Stimulated activated CD8-positive, alpha-beta memory T cell treated with anti-CD3 and anti-CD28 coated beads, Interleukin-4, amount 100 ng/mL, for 4 hours (primary cell): ENCODE measurements at places on chromosomes 3 and 15.

GRCh38 chr3:87436781-87437543 is 160.6 kb upstream of the POU1F1 start:
- DNase-seq: no peak

DNA sequence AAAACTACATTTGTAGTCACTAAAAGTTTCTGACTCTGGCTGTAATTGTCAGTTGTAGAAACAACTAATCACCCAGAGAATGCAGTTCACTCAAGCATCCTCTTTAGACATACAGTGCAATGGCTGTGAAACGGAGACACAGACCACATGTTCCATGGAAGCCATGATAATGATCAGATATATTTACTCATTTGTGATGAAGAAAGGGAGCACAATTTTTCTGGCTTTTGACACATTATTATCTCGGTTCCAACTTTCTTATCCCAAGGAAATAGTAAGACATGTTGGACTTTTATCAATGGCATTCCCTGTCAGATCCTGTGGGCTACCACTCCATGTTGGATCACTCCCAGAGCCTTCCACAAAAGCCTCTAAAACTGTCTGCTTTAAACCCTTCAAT is 215.0 kb upstream of the LRIG1 start:
- DNase-seq: no peak

- DNase-seq: no peak
These were observed 122.3 kb downstream of the ATP1B3 start for GRCh38 chr3:141998669-141999290.

- DNase-seq: no peak
These were observed 31.7 kb upstream of the CYP11A1 start for GRCh38 chr15:74399100-74399499.

DNA sequence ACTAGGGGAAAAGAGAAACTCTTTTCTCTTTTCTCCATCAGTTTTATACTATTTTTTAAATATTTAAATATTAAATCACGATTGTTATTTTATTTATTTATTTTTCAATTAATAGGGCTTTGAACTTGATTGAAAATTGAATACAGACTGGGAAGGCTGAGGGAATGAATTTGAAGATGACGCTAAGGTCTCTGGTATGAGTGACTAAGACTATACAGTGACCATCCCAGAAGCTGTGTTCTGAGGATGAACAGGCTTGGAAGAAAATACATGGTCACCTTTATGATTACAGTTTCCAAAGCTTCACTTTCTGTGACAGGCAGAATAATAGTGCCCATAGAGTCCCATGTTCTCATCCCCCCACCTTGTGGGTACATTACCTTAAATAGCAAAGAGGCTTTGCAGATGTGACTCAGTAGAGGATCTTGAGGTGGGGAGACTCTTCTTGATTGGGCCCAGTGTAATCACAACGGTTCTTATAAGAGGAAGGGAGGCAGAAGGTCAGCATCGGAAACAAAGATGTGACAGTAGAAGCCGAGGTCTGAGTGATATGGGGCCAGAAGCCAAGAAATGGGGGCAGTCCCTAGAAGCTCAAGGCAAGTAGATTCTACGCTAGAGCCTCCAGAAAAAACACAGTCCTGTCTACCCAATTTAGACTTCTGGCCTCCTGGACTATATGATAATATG is 51.0 kb upstream of the LPP start:
- DNase-seq: no peak

- DNase-seq: no peak
These were observed 52.7 kb downstream of the COL6A6 start for GRCh38 chr3:130569461-130570365.

- no peak for DNase-seq
These were observed 15.5 kb upstream of the ATP1B3 start for GRCh38 chr3:141860766-141861513.

- DNase-seq: no peak
These were observed 15.5 kb downstream of the MYL3 start for GRCh38 chr3:46847744-46848143.

GRCh38 chr3:70829092-70829491 is 516.7 kb upstream of the MDFIC2 start:
- no peak for DNase-seq

DNA sequence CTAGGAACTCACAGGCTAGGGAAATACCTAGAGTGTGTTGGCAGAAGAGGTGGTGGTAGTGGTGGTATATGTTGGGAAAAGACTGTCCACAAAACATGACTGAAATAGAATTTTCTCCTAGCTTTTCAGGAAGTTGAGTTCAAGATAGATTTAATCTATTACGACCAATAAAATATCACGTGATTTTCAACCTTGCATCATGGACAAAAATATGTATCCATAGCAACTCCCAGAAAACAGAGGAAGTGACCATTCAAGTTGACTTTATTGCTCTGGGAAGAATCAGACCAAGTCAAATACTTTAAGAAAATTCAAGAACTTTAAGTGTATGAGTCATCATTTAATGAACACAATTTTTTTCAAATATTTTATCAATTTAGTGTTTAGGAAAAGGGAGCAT is 347.0 kb upstream of the ZNF385D start:
- DNase-seq: no peak
